Neural crest cell (in vitro differentiated cells): ENCODE measurements at places on chromosomes 6 and 20.

DNA sequence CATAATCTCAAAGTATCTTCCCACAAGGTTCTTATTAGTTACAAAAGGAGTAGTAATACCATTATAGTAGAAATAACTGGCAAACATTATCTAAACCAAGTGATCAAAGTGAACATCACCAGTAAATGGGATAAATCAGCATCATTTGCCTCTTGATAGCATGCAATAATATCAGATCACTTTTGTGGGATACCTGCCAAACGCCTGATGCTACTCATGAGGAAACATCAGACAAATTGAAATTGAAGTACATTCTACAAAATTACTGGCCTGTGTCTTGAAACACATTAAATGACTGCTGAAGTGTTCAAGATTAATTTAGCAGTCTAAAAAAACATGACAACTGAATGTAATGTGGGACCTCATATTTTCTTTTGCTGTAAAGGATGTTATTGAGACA lies 208.1 kb downstream of the TINAG start:
- DNase-seq, result no peak

DNA sequence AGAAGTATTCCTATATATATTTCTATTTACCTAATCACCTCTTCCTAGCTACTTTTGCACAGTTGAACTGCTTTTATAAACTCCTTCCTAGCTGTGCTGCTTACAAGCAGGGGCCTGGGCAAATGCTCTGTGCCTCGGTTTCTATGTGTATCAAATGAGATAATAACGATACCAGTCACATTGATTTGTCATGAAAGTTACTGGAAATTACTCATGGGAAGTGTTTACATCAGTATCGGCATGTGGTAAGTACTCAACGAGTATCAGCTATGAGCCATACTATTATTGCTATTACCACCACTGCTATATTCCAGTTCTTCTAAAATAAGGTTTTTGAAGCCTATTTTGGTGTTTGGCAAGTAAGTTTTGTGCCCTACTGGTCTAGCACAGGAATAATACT lies 4.9 kb downstream of the LAMA4 start:
- no peak for DNase-seq

DNA sequence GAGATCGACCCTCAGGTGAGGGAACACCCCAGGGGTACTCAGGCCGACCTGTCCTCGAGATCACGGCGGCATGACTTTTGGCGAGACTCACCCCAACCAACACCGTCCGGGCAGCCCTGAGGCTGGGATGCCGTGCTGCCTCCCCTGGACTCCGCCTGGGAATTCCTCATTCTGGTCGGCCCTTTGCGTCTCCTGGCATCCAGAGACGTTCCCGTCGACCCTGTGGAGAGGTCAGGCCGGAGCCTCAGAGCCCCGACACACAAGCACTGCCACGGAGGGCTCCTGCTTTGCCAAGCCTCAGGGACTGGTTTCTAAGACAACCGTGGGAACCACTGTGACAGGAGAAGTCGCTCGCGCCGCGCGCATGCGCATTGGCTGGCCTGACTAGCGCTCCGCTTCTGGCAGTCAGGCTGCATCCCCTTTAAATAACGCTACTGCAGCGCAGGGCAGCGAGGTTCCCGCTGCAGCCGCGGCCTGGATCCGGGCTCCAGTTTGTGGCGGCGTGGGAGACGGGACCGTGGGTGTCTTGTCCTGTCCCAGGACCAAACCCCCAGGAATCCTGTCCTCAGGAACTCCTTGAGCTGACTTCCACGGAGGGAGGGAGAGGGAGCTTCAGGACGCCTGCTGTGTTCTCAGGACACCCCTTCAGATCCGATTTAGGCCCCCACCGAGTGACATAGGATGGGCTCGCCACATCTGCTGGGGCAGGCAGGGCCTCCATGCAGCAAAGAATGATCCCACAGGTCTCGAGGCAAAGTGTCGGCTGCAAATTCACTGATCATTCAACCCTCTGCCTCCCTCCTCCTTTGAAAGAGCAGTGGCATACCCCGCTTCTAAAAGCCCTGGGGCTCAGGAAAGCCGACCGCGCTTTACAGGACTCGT lies 163.2 kb upstream of the ZNF337 start:
- DNase-seq, result peak; percentile 58

GRCh38 chr20:62642666-62643520 lies 590 bp downstream of the SLCO4A1 start:
- no peak for DNase-seq

- peak; percentile 80 for DNase-seq
Observed at GRCh38 chr20:58179432-58180099, 48.9 kb downstream of the ANKRD60 start.

DNA sequence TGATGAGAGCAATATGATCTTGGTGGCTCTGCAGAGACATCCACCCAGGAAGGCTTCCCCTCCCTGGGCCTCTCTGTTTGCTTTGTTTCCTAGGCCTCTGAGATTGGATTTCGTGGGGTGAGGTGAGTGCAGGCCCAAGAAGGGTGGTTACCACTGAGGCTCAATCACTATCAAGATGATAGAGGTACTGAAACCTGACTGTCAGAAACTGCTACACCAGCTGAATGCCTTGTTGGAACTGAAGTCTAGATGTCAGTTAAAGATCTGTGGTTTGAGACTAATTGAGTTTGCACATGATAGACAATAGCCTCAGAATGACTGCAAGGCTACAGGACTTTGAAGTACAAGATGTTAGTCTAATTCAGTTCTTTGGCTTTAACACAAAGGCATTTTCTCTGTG lies 15.2 kb downstream of the VNN1 start:
- DNase-seq, result no peak

DNA sequence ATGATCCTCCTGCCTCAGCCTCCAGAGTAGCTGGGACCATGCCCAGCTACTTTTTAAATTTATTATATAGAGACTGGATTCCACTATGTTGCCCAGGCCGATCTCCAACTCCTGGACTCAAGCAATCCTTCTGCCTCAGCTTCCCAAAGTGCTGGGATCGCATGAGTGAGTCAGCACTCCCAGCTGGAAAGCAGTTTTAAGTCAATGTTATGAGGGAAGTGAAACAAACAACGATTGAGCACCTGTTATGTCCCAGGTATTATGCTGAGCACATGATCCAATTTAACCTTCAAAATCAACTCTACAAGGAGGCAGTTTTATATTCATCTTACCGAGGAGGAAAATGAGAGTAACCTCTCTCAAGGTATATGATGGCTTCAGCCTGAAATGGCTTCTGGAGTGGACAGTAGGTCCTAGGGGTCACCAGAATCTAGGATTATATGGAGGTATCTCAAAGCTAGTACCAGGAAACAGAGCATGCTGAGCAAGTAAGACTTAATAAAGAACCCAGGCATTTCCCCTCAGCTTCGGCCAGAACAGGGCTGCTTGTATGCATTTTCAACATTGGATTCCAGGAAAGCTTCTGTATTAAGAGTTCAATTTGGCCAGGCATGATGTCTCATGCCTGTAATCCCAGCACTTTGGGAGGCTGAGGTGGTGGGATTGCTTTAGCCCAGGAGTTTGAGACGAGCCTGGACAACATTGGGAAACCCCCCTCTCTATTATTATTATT lies 55.0 kb downstream of the EDN1 start:
- no peak for DNase-seq

DNA sequence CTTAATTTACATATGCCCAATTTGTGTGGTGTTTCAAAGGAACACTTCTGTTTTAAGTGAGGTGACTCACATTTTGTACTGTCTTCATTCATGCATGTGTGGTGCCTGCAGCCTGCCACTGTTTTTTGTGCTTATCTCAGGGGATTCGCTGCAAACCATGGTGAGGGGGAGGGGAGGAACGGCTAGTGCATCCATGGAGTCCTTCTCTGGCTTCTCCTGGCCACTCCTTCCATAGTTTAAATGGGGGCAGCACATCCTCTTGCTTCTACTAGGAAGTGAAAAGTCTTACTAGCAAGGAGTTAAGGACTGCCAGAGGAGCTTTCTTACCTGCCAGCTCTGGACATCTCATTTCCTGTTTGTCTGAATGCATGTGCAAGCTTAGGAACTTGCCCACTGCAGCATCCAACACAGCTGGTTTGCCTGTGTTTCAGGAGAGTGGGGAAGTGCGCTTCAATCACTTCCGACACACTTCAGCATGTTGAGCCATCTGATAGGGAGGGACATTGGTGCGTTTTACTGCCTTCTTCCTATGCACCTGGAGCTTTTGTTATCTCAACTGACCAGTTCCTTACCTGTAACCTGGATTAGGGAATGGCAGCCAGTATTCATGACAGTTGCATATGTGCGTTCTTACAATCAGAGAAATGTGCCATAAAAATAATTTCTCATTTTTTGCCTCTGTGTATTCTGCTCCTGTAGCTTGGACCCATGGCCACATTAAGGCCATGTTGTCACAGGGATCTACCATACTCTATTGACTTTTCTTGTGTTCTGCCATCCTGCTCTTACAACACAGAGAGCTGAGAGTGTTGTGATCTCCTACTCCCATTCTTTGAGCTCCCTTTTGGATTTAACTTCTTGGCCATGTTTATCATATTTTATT lies 211.3 kb downstream of the ARID1B start:
- DNase-seq, result no peak

GRCh38 chr6:8991844-8992243 lies 556.5 kb upstream of the SLC35B3 start:
- DNase-seq, result no peak

DNA sequence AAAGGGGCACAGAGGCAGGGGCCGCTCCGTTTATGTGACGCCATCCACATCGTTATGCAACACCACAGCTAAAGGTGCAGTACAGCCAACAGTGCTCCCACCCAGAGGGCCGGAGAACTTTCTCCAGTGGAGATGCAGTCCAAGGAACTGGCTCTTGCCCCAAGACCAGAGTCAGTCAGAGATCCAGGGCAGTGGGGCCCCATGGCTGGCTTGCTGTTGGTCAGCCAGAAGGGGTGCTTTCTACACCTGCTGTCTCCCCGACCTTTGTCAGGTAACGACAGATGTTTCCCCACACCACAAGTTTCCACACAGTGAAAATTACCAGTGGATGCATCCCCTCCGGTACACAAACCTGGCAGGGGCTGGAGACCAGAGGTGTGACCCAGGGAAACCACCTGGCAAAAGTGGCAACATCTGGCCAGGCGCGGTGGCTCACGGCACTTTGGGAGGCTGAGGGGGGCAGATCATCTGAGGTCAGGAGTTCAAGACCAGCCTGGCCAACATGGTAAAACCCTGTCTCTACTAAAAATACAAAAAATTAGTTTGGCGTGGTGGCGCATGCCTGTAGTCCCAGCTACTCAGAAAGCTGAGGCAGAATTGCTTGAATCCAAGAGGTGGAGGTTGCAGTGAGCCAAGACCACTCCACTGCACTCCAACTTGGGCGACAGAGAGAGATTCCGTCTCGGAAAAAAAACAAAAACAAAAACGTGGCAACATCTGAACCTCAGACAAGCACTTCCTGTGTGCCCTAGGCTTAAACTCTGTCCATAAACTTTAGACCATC lies 34.9 kb downstream of the UBE2V1 start:
- DNase-seq, result no peak

GRCh38 chr6:137724495-137725211 lies 142.4 kb upstream of the TNFAIP3 start:
- DNase-seq, result no peak

DNA sequence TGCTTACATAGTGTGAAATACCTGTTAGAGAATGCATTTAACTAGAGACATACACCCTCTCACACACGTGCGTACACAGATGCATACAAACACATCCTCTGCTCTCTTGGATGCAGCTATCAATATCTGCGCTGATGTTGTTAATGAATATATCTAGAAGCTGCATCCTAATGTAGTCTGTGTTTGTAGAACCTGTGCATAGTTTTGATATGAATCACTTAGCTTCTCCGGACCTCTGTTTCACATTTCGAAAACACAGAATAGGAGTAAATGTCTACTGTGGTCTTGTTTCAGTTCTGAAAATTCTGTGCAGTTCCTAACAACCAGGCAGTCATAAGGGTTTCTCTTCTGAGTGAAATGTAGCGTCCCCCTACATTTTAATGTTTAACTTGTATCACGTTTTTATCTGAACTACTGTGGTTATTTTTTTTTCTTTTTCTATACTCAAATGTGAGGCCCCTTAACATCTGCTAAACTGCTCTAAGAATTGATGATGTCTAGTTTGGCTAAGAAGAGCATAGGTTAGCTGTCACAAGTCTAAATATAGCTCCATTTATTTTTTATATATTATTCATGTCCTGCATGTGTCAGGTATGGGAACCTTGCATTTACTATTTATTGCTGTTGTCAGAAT lies 254.5 kb downstream of the TMEM242 start:
- no peak for DNase-seq

DNA sequence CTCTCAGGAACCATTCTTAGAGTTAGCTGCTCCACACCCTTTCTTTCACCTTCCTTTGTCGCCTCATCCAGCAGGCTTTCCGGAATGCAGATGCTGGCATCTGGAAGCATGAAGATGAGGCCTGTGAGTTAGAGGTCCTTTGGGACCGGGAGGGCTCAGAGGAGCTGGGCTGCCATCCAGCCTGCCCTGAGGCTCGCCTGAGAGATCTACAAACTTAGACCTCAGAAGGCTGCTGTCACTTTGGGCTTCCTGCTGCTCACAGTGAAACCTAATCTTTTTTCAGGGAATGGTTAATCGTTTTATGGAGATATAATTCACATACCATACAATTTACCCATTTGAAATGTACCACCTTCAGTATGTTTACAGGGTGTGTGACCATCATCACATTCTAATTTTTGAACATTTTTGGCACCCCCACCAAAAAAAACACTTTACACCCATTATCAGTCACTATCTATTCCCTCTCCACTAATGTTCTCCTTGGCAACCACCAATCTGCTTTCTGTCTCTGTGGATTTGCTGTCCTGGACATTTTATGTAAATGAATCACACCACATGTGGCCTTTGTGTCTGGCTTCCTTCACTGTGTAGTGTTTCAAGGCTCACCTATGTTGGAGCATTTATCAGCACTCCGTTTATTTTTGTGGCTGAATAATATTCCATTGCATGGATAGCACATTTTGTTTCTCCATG lies 20.0 kb upstream of the MPC1 start:
- DNase-seq, result no peak

GRCh38 chr6:63643862-63644261 lies 8.3 kb downstream of the PHF3 start:
- DNase-seq, result no peak

GRCh38 chr6:148222376-148222775 lies 120.3 kb upstream of the SASH1 start:
- no peak for DNase-seq

DNA sequence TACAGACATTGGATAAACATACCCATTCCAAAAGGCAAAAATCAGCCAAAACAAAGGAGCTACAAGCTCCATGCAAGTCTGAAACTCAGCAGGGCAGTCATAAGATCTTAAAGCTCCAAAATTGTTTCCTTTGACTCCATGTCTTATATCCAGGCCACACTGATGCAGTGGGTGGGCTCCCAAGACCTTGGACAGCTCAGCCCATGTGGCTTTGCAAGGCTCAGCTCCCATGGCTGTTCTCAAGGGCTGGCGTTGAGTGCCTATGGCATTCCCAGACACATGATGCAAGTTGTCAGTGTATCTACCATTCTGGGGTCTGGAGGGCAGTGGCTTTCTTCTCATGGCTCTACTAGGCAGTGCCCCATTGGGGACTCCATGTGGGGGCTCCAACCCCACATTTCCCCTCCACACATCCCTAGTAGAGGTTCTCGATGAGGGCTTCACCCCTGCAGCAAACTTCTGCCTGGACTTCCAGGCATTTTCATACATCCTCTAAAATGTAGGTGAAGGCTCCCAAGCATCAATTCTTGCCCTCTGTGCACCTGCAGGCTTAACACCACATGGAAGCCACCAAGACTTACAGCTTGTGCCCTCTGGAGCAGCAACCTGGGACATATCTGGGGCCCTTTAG lies 35.4 kb upstream of the SENP6 start:
- no peak for DNase-seq

GRCh38 chr6:155026022-155026705 lies 31.0 kb downstream of the TIAM2 start:
- no peak for DNase-seq

GRCh38 chr6:79733388-79733787 lies 102.3 kb downstream of the SH3BGRL2 start:
- no peak for DNase-seq

GRCh38 chr6:15184441-15184861 lies 61.4 kb upstream of the JARID2 start:
- no peak for DNase-seq
